Ascending aorta (tissue), 2 donors: ENCODE measurements at places on chromosomes 3 and 15.

GRCh38 chr3:27310688-27311087 lies 58.5 kb downstream of the NEK10 start:
- DNase-seq = no peak

GRCh38 chr15:43828061-43828657 lies 1.4 kb downstream of the WDR76 start:
- DNase-seq = no peak

- no peak for DNase-seq
Observed at GRCh38 chr3:107268469-107268868, 108.8 kb upstream of the CCDC54 start.

GRCh38 chr3:10516544-10517452 lies 11.4 kb upstream of the ATP2B2 start:
- no peak for DNase-seq

DNA sequence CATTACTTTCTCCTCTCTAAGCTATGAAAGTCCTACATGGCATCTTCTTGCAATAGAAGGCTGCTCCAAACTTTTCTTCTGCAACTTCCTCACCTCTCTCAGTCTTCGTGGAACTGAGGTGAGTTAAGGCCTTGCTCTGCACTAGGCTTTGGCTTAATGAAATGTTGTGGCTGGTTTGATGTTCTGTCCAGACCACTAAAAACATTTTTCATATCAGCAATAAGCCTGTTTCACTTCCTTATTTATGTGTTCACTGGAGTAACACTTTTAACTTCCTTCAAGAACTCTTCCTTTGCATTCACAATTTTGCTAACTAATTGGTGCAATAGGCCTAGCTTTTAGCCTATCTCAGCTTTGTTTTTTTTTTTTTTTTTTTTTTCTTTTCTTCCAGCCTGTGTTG lies 335.3 kb upstream of the NECTIN3 start:
- DNase-seq = no peak
